Right renal cortex interstitium (tissue), 3 donors: ENCODE measurements at places on chromosomes 2 and 18.

- DNase-seq: no peak
These were observed 57.9 kb downstream of the POLR1A start for GRCh38 chr2:86047575-86048382.

DNA sequence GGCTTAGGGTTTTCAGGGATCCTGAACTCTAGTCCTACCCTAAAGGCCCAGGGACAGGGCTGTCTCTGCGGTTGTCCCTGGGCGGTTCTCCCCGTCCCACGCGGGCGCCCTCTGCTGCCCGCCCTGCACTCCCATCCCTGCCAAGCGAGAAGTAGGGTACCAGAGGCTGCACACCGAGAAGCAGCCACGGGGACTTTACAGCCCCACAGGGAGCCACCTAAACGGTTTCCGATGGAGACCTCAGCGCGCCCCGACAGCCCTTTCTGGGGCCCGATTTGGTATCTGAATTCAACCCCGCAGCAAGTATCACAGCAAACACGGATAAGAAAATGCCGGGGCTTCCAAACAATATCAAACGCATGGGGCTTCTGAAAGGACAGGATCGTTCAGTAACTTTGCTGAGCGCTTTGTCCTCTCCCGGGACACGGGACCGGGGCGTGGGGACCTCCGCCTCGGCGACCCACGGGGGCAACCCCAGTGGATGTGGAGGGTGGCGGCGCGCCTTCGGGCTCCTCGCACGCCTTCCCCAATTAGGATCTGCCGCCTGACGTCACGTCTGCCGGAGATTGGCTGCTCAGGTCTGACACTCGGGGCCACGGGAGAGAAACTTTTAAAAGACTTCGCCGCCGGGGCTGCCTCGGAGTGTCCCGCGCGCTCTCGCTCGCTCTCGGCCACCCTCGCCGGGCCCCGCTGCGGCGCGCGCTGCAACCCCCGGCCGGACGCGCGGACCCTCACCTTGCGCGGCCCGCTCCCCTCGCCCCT, at the start of gene LTBP1:
Gene LTBP1, plus strand, starts transcription at position 640 of the 762 bp plus-strand sequence. CDS start 372 bp downstream, outside the sequence.
- DNase-seq: peak; percentile 66

DNA sequence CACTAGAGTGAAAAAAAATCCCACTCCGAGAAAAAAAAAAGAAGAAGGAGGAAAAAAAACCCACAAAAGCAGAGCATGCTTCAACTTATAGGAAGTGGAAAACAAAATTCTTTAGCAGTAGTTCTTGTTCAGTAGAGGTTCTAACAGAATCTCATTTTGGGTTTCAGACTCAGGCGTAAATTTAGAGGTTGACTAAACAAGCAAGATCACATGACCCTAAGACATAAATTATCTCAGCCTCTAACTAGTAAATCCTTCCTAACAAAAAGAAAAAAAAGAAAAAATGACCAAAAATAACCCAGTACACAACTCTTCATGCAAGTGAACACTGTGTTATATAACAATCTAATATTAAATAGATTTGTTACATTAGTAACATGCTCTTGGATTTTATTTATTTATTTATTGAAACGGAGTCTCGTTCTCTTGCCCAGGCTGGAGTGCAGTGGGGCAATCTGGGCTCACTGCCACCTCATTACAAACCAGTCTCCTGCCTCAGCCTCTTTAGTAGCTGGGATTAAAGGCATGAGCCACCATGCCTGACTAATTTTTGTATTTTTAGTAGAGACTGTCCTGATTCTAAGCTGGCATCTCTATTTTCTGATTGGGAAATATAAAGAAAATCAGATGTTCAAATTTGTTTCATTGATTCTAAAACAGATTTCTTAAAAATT, 35.4 kb downstream of the PPP4R3B start:
- DNase-seq: no peak

DNA sequence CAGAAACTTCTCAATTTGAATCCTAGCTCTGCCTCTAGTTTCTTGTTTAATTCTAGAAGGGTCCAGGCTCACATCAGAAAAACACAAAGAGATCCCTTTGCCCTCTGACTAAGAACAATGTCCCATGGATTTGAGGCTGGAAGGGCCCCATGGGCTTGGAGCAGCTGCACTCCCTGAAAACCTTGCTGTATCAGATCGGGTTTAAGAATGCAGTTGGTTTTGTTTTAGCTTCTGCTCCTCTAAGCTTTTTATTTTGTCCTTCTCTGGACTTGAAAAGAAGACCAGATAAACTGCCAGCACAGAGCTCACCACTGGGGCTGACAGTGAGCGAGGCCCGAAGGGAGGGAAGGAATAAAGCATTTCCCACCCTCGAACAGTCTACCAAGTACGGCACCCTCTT, 69.2 kb upstream of the WIPF1 start:
- no peak for DNase-seq

- DNase-seq: no peak
These were observed 44.6 kb downstream of the IRS1 start for GRCh38 chr2:226754821-226755604.

GRCh38 chr2:239528146-239528545, 127.3 kb upstream of the HDAC4 start:
- DNase-seq: no peak

DNA sequence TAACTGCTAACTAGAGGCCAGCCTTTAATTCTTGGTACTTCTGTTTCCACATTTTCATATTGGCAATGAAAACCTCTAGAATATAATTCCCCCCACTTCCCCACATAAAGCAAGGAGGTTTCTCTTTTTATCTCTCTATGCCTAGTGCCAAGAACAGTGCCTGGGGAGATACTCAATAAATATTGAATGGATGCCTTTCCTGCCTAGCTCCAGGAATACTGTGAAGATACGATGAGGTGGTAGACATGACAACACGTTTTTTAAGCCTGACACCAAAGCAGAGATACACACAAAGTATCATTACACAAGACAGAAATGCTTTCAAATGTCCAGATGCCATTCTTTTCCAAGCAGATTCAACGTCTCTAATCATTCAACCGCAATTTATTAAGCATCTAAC, 535.5 kb downstream of the XIRP2 start:
- no peak for DNase-seq

DNA sequence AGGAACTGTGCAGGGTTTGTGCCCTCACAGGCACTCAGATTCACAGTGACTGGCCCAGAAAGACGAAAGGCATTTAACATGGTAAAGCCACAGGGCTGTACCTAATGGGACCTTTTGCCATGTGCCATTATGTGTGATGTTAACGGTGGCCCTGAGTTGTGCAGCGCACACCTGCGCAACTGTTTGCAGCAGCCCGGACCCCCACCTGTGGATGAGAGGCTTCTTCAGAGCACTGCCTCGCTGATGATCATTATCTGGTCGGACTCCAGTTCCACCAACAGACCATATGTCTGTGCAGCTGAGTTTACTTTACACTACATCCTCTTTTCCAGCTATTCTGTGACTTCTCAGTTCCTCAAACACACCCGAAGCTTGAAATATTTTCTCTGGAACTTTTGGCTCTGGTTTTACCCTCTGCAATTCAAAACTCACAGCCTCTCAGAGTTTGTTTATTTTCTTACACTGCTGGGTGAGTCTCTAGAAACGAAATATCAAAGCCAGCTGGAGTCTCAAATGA, 35.6 kb upstream of the UBE2F start:
- DNase-seq: no peak

- no peak for DNase-seq
These were observed 29.4 kb downstream of the AOX1 start for GRCh38 chr2:200615247-200615646.

DNA sequence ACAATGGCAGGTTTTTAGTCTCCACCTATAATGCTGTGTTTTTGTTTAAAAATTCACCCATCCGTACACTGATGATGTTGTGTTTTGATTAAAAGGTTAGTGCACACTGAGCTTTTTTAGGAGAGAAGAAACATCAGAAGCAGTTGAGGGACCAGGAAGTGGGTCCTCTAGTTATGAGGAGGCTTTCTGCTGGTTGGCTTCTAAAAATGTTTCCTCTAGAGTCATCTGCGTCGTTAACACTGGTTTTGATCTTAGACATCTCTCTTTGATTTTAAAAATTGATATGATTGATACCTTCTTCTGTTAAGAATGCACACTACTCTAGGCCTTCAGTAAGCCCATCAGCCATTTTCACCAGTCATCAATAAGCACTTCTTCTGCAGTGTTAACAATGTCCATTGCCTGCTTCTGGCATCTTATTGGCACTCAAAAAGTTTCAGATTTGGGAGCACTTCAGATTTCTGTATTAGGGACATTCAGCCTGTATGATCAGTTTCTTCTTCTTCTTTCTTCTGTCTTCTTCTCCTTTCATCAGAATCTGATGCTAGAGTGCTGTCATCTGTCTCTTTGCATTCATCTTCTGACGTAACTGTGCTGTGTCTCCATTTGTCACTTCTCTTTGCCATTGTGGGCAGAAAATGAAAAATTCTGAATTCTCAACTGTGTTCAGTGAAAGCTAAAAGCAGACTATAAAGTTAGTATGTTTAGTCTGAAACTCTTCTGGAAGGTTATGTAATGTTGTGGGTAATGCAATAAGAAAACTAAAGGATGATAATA, 56.3 kb downstream of the PHLPP1 start:
- DNase-seq: no peak

DNA sequence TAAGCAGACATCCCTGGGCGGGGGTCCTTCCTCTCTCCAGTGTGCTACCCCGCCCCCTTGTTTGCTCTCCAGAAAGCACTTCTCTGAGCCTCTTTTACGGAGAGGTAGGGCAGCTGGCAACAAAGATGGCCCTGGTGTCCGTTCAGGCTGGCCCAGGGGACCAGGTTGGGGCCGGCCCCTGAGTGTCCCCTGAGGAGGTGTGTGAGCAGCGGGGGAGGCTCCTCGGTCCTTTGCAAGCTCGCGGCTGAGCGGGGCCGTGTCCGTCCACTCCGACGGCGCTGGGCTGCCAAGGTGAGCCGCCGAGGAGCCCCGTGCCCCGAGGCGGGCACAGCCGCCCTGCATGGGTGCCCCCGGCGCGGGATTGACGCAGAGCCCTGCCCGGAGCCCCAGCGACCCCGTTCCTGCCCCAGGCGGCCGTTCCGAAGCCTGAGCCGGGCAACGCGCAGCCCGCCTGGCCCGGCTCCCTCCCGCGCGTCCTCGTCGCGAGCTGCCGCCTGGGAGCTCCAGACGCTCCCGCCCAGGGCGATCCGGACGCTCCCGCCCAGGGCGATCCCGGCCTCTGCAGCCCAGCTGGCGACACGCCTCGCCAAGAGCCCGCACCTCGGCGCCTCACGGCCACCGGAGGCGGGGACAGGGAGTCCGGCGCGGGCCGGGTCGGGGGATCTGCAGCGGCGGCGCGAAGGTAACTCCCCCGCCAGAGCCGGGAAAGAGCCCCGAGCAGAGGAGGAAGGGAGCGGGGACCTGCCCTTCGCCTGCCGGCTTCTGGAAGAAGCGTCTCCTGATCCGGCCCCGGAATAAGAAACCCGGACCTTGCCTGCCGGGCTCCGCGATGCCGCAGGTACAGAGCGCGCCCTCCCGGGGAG, at the start of gene PROKR1:
Gene PROKR1, plus strand, starts transcription at position 569 of the 863 bp plus-strand sequence. CDS start 2,243 bp downstream, outside the sequence.
- DNase-seq: no peak

- DNase-seq: no peak
These were observed 18.2 kb downstream of the NRP2 start for GRCh38 chr2:205700331-205701132.

DNA sequence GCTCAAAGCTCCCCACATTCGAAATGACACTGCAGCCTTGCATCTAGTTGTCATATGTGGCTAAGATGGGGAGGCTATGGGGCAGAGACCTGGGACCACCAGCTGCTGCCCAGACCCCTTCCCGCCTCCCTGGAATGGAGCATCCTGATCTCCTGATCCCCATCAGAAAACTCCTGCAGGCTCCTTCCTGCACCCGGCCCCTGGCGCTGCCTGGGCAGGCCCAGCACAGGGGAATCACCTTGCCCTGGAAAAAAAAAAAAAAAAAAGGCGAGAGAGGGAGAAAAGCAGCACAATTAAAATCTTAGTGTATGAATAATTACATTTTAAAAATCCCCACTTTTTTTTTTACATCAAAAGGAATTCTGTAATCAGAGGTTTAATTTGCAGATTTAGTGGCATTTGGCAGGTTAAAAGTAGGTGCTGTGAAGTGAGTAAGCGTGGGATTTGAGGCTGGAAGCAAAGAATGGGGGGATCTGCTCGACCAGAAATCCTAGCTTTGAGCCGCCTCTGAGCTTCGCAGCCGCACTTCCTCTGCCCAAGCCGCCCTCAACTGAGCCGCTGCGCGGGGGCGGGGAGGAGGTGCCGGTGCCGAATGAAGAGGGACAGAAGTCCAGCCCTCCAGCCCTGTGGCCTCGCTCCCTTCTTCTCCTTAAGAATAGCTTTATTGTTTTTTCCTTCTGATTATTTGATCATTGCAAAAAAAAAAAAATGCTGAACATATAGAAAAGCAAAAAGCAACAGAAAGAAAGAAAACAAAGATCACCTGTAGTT, 30.0 kb downstream of the THNSL2 start:
- no peak for DNase-seq

DNA sequence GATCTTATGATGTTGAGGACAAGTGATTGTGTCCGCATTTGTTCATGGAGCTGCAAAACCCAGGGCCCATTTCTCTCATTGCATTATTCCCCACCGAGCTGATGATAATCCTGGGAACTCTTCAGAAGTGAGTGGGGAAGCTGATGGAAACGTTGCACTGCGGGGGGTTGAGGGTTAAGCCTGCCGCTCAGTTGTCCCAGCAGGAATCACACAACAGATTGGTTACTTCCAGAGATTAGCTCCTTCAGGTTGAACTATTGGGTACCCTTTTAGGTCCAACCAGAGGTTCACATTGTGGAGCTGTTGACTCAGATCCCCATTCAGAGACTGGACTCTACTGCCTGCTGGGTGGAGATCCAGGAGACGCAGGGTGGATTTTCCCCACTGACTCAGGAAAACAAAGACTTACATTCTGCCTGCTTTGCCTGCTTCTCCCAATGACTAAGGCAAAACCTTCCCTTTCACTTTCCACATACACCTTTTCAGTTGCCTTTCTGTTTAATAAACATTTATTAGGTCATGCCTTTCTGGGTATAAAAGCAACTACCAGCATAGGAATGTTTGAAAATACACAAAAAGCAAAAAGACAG, 286.4 kb downstream of the TXNL1 start:
- no peak for DNase-seq

- no peak for DNase-seq
These were observed 279.6 kb downstream of the CYRIA start for GRCh38 chr2:16386031-16386430.
